ENCODE measurements at places on chromosomes 1 and 21.

DNA sequence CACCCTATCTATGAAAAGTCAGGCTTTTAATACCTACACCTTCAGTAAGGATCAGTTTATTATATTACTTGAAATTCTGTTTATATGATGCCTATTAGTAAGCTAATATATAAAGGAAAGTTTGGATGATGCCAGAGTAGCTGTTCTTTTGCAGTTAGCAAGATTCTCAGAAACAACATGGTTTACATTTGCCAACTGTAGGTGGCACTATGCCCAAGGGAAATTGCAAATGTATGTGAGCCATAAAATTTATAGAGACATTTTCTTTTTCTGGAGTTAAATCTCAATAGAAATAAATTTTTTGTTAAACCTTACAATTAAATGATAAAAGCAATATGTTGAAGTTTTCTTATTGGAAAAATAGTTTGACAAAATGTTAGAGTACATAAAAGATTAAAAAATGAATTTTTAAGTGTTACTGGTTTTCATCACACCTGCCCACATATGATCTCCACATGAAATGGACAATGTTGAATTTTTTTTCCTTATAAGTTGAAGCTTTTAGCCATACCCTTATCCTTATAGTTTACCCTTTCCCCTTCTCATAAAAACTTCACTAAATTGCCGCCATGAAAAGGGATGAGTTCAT, 32.1 kb upstream of the EPHX4 start:
- no peak for DNase-seq

GRCh38 chr1:63787875-63788274, 14.1 kb downstream of the ROR1 start:
- DNase-seq, result no peak

DNA sequence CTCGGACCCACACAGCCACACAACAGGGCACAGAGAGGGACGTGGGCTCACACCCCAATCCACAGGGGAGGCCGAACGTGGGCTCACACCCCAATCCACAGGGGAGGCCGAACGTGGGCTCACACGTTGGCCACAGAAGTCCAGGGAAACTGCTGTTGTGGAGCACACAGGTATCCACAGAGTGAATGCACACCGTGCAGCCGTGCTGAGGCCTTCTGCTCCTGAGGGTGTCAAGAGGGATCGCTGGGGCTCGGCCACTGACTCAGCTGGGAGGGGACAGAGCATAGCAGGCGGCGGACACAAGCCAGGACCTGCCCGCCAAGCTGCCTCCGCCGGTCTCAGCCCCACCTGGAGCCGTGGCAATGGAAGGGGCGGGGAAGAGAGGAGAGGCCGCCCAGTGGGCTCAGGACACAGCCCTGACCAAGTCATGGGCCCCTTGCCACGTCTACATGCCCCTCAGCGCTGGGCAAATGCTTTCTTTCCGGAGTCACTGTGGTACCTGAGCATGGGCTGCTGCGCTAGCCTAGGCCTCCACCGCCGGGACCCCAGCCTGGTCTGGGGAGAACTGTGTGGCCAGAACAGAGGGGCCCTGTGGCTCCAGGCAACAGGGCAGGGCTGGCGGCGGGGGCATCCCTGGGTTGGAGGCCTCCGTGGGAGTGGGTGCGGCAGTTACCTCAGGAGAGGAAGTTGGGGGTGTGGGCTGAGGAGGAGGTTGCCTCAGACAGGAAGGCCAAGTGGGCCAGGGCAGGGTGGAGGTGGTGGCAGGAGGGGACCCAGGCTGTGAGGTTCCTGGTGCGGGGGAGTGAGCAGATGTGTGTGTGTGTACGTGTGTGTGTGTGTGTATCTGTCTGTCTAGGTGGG, 1.2 kb downstream of the SYTL1 start:
- no peak for DNase-seq

DNA sequence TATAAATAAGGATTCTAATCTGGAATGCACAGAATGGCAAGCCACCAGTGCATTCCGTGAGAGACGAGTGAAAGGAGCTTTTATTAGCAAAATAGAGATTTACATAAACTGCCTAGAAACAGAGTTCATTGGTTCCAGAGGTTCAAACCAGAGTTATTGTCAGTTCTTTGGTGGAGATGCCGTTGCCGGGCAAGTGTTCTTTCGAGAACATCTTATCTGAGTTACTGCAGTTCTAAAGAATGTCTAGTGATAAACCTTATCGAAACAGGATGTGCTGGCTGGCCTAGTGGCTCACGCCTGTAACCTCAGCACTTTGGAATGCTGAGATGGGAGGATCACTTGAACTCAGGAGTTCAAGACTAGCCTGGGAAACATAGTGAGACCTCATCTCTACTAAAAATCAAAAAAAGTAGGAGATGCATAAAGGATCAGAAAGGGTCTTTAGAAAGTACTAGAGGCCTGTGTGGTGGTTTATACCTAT, 19.9 kb upstream of the EVI5 start:
- no peak for DNase-seq

- DNase-seq, result no peak
Measured at GRCh38 chr1:24503870-24504523, 1.4 kb downstream of the RCAN3 start.

- no peak for DNase-seq
Measured at GRCh38 chr1:2233997-2234761, 6.1 kb downstream of the SKI start.

DNA sequence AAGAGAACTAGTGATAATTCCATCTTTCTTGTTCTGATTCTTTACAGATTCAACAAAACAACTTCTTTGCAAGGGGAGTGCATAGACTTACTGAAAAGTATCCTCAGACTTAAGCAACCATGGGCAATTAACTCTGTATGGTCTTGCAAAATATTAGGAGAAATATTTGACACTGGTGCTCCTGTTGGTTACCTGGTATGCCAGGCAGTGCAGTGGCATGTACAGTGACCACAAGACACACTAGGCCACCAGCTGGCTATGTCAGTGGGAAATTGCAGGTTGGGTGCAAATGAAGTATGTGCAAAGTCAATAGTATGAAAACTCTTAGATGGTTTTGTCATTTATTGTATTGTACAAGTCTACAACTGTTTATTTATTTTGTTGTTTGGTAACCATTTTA, 34.5 kb downstream of the EPS15 start:
- DNase-seq, result no peak

GRCh38 chr1:160844447-160845232, 18.0 kb downstream of the CD244 start:
- no peak for DNase-seq

DNA sequence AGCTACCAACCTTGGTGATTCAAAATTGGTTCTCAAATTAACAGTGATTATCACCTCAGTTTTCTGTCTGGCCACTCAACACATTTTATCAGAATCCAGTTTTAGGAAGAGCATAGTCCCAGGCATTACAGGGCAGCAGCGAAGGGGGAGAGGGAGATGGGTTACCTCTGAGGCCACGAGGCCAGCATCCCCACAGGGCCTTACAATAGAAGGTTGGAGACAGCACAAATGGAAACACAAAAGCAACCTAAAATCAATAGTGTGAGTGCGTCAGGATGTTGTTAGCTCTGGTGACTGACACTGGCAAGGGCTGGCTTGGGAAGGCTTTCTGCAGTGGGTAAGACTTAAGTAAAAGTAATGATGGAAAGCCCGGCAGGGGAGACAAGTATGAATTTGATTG, 79.5 kb downstream of the JAK1 start:
- DNase-seq, result no peak

DNA sequence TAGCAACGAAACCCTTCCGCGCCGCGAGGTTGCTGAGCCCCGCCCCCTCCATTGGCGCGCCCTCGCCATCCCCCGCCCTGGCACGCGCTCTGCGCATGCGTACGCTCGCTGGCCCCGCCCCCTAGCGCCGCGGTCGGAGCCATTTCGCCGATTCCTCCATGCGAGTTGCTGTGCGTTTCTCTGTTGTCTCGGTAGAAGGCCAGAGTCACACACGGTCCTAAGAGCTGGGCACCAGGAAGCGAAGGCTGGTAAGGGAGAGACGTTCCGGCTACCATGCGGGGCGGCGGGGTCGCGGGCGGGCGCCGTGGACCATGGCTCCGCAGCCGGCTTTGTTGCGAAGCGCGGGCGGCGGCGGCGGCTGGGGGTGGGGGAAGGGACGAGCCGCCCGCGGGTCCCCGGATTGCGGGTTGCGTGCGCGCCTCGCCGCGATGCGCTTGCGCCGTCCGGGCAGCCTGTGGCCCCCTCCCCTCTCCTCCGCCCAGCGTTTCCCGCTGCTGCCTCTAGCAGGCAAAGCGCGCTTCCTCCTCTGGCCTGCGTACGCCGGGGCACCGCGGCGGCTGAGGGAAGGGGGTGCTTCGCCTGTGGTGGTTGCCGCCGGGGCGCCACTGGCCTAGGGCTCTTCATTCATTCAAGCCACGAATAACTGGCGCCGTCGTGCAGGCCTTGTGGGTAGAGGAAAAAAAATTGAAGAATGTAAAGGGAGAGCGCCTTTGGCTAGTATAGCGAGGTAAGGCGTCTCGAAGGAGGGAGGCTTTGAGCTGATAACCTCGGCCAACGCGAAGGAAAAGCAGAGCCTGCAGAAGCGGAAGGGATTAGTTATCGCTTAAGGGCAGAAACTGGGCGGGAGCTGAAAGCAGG, at the start of gene DHX9:
Gene DHX9, plus strand, starts transcription at position 139 of the 858 bp plus-strand sequence. CDS start 3,220 bp downstream, outside the sequence.
- no peak for DNase-seq

DNA sequence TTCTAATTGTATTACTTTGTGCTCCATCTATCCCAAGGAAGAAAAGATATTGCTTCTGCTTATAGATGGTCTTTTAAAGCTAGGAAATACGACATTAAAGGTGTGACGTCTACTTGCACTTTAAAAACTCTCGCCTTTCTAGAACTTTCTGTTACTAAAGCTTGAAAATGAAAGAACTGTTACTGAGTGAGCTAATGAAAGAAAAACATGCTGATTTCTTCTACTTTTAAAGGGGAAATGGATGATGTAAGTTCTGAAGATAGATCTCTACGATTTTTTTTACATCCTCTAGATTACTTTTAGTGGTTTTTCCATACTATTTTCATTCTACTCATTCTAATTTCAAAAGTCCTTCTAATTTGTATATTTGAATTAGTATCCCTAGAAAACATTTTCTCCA, 387.5 kb downstream of the USP25 start:
- DNase-seq, result no peak

GRCh38 chr1:100627054-100627716, 89.2 kb downstream of the GPR88 start:
- DNase-seq, result no peak

Data from vagina (tissue), 2 donors.